ENCODE measurements at places on chromosomes 2 and 18. TPM values are rescaled to one million over a fixed set of nuclear protein-coding genes. Genes with fewer than 3 reads are reported as not detected.

DNA sequence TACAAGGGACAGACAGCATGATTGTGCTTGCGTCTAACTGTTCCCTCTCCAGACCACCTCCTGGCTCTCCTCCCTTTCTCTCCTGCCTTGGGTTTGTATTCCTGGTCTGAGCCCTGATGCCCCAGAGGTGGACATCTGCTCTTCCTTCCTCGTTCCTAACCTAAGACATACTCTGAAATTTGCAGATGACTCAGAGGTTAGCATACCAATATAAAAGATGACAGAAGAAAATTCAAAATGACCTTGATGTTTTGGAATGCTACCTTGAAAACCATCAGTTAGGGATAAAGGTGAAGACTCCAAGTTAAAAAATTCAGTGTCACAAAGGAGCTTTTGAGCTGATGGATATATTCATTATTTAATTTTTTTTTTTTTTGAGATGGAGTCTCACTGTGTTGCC is 12.9 kb downstream of the SMYD1 start:
- H3K27me3 ChIP-seq = peaks cover 3% of the 10 kb centered on the region
- DNase-seq = no peak
- H3K4me3 ChIP-seq = no peak overlapping the region
- H3K4me1 ChIP-seq = no peaks in the 10 kb centered on the region
- H3K36me3 ChIP-seq = no peaks in the 10 kb centered on the region

DNA sequence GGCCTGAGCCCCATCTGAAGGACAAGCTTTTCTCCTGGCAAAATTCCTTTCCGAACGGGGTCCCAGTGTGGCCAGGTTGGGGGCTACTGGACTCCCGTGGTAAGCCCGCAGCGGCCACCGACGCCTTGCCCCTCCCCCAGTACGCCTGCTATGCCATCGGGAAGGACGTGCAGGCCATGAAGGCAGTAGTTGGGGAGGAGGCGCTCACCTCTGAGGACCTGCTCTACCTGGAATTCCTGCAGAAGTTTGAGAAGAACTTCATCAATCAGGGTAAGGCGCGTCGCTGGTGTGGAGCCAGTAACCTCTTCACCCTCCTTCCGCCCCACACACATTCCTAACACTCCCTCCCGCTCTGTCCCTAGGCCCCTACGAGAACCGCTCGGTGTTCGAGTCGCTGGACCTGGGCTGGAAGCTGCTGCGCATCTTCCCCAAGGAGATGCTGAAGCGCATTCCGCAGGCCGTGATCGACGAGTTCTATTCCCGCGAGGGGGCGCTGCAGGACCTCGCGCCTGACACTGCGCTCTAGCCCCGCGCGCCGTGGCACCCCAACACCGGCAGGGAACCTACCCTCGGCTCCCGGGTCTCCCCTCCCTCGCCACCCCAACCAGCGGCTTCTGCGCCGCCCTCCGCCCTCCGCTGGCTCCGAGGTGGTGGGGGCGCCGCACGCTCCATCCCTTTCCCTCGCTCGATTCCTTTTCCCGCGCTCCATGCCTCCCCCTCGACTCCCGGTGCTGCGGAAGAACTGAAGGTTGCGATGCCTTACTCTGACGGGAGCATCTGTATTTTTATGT is 13.6 kb upstream of the ANKRD53 start:
- peaks cover 37% of the 10 kb centered on the region for H3K27me3 ChIP-seq
- peaks cover 3% of the 10 kb centered on the region for H3K4me1 ChIP-seq
- H3K36me3 ChIP-seq = no peaks in the 10 kb centered on the region
- peak overlapping the region; percentile 70 for H3K4me3 ChIP-seq
- H3K27ac ChIP-seq = no peak overlapping the region

DNA sequence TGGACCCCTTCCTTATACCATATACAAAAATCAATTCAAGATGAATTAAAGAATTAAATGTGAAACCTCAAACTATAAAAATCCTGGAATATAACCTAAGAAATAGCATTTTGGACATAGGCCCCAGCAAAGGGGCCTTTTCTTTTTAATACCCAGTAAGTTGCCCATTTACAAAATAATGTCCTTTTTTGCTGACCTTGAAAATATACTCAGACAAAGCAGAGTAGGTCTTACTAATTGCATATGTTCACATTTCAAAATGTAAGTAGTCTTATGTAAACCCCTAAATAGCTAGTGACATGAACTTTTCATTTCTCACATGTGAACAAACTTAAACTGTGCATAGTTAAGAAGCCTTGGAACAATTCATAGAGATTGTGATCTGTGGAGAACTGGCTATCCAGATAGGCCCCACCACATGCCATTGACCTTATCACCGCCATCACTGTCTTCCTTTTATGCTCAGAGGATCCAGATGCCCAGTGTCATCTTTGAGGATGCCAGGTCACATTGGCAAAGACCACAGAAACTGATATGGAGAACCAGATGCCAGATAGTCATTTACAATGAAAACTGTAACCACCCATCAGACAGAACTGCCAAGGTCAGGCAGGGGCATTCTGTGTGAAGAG is 282.4 kb upstream of the RAB12 start:
- no peaks in the 10 kb centered on the region for H3K4me1 ChIP-seq
- no peaks in the 10 kb centered on the region for H3K27me3 ChIP-seq
- no peak for DNase-seq
- no peaks in the 10 kb centered on the region for H3K36me3 ChIP-seq
- no peak overlapping the region for H3K27ac ChIP-seq

DNA sequence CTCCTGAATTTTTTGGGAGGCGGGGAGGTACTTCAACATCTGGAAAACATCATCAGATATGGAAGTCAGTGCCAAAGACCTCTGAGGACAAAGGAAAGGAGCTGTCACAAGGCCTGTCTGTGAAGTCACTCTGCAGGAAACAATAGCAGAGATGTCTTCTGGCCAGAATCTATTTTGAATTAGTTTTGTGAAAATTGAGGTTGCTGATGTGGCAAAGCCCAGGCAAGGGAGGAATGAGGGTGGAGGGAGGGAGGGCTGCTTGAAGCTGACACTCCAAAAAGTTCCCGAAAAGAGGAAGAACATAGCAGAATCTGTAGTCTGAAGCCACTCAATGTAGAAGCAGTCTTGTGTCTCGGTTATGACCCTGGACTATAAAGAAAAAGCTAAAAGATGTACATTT is 151.1 kb upstream of the LHCGR start:
- H3K4me3 ChIP-seq = no peak overlapping the region
- H3K27me3 ChIP-seq = no peaks in the 10 kb centered on the region
- no peak for DNase-seq

DNA sequence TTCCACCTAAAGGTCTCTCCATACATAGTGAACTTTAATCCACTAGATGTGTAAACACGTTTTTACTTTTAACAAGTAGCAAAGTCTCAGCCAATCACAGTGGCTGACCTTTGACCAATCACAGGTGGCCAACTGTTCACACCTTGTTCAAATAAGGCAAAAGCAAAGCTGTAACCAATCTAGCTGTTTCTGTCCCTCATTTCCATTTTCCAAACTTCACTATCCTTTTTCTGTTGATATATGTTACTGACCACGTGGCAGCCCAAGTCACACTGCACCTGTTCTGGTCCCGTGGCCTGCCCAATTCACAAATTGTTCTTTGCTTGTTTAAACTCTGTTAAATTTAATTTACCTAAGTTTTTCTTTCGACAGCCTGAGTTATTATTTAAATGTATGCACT is 393.5 kb upstream of the NETO1 start:
- H3K27me3 ChIP-seq = no peaks in the 10 kb centered on the region
- DNase-seq = no peak
- no peaks in the 10 kb centered on the region for H3K4me1 ChIP-seq
- H3K36me3 ChIP-seq = no peaks in the 10 kb centered on the region
- H3K27ac ChIP-seq = no peak overlapping the region

DNA sequence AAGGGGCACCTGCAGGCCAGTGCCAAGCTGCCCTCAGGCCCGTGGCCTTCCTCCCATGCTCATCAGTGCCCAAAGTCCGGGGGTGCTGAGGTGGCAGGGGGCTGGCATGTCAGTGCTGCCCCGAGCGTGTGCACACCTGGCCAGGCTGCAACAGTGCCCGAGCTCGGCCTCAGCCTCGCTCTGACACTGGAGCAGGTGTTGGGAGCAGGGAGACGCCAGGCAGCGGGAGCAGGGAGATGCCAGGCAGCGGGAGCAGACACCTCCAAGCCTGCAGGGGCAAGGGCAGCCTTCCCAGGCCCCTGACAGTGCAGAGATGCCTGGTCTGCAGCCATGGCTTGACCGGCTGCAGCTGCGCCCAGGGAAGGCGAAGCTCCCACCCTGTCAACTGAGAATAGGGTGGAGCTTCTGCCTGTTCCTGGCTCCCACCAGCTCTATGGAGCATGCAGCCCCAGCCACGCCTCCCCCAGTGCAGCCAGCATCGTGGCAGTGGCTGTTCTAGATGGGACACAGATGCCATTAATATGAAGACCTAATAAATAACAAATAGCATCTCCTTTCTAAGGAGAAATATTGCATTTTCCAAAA is 82.4 kb downstream of the DTNB start:
- H3K36me3 ChIP-seq = peaks cover 3% of the 10 kb centered on the region
- no peak overlapping the region for H3K4me3 ChIP-seq
- H3K4me1 ChIP-seq = peaks cover 53% of the 10 kb centered on the region
- no peak for DNase-seq

- DNase-seq = no peak
- H3K36me3 ChIP-seq = no peaks in the 10 kb centered on the region
- H3K27ac ChIP-seq = no peak overlapping the region
- peaks cover 4% of the 10 kb centered on the region for H3K27me3 ChIP-seq
- H3K4me1 ChIP-seq = peaks cover 37% of the 10 kb centered on the region
- no peak overlapping the region for H3K4me3 ChIP-seq
These were observed 59.2 kb upstream of the KLF7 start for GRCh38 chr2:207224791-207225482.

The ZNF236 gene
- total RNA-seq = 20.2 TPM

The OLA1 gene
- total RNA-seq = 64.6 TPM
